ENCODE measurements at places on chromosomes 11 and 22.

- no peak for DNase-seq
Observed at GRCh38 chr11:47154616-47155570, 21.8 kb downstream of the ARFGAP2 start.

- no peak for DNase-seq
Observed at GRCh38 chr11:131063638-131064037, 147.4 kb upstream of the SNX19 start.

GRCh38 chr22:49549256-49550140 is 278.2 kb downstream of the BRD1 start:
- DNase-seq, result no peak

- no peak for DNase-seq
Observed at GRCh38 chr11:76147106-76147740, 59.1 kb downstream of the WNT11 start.

- DNase-seq, result no peak
Observed at GRCh38 chr11:1271927-1272326, 37.5 kb downstream of the TOLLIP start.

- DNase-seq, result no peak
Observed at GRCh38 chr11:82539669-82540068, 194.0 kb downstream of the FAM181B start.

- DNase-seq, result no peak
Observed at GRCh38 chr11:27934830-27935145, 173.2 kb downstream of the KIF18A start.

GRCh38 chr11:79242616-79243015 is 198.2 kb downstream of the TENM4 start:
- DNase-seq, result no peak

DNA sequence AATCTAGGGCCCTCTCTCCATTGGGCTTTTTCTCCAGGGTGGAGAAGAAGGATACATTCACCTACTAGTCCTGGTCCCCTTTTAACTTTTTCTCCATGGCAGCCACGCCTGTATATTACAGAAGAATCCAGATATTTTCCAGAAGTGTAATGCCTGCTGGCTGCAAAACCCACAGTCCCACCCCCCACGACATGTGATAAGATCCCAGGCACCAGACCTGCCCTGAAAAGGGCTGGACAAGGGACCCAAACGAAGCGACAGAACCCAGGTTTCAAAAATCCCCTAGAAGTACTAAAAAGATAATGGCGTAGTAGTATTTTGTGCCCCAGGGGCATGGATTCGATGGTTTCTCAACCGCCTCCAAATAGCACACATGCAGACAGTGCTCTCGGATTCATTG is 2.8 kb downstream of the WT1 start:
- no peak for DNase-seq

All from dorsolateral prefrontal cortex (tissue), 122 donors.